ENCODE measurements at places on chromosomes 5 and 9.

DNA sequence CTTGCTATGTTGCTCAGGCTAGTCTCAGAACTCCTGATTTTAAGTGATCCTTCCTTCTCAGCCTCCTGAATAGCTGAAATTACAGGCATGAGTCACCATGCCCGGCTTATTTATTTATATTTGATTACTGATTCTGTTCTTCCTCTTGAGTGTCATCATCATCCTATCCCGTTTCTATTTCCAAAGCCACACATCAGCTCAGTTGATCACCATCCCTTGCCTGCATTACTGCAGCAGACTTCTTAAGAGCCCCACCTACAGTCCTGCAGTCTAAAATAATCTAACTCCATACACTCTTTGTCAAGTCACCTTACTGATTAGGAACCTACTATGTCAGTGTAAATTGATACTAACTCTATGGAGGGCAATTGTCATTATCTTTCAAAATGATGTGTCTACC is 138.9 kb upstream of the RAI14 start:
- DNase-seq, result no peak

GRCh38 chr5:138654281-138654867 is 79.2 kb upstream of the HSPA9 start:
- no peak for DNase-seq

GRCh38 chr5:31194468-31194813 is 955 bp downstream of the CDH6 start:
- no peak for DNase-seq

- no peak for DNase-seq
Measured at GRCh38 chr5:178797546-178798440, 62.0 kb upstream of the ZNF354B start.

DNA sequence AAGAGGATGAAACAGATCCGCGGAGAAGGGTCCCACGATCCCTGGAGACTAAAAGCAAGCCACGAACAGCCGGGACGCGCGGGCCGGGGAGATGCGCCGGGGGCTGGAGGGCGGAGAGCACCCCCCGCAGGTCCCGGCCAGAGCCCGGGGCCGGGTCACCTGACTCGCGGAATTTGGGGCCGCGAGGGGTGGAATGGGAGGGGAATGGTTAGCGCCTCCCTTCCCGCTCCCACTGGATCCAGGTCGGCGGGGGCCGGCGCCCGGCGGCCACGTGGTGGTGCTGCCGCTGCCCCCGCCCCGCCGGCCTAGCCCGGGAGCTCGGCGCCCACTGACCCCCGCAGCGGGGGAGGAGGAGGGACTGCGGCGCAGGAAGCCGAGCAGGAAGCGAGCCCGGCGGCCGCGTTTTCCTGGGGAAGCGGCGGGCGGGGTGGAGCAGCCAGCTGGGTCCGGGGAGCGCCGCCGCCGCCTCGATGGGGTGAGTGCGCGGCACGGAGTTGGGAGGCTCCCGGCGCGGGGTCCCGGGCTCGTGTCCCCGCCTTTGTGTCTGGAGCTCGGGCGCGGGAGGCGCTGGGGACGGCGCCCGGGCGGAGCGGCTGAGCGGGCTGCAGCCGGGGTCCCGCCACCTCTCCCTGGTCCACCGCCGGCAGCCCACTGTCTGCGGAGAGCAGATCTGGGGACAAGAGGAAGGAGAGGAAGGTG is at the start of gene RAI14:
Gene RAI14, plus strand, starts transcription at position 328 of the 699 bp plus-strand sequence. CDS start 30,592 bp downstream, outside the sequence.
- peak; percentile 74 for DNase-seq

DNA sequence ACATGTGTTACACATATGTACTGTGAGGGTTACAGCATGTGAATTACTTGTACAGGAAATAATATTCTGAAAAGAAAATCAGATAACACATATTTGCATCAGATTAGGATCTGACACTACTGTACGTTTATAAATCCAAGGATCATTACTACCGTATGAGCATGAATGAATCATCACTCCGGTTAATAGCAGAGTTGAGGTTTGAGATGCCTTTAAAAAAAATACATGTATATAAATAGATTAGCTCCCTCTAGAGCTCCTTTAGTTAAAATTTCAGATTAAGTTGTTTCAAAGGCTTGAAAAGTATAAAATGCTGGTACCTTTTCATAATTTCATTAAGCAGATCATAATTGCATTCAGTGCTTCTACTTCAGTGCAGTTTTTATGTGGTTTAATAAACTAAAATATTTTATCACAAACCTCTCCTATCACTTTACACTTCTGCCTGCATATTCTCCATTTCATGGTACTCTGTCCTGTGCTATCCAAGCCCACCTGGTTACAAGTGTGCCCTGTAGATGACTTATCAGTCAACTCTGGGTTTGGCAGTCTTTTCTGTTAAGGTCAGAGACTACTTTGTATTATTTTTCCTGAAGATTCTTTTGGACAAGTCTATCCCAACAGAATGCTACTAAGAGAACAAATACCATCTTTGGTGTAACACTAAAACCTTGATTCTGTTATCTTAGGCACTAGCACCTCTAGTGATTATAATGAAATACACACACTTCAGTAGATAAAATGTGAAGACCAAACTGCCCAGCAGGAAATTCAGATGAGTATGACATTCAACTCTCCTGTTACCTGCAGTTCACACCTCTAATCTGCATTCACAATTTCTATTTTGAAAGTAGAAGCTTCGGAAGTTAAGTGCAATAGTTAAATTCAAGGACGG is 48.0 kb upstream of the POU5F2 start:
- DNase-seq, result no peak

DNA sequence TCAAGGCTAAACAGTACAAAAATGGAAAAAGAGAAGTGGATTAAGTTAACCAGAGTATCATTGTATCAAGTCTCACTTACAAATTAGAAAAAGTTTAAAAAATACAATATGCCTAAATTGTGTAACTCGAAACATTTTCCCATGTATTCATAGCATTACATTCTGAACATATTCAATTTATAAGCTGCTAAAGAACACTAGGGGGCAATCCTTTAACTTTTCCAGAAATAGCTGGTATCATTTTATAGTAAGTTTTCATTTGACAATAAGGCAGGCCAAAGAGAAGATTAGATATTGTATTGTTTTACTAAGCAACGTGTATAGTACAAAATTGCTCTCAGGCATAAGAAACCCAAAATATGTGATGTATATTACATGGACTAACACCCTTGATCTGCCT is 234.6 kb downstream of the ADGRV1 start:
- DNase-seq, result no peak

- DNase-seq, result no peak
Measured at GRCh38 chr5:886036-886435, 6.6 kb downstream of the BRD9 start.

DNA sequence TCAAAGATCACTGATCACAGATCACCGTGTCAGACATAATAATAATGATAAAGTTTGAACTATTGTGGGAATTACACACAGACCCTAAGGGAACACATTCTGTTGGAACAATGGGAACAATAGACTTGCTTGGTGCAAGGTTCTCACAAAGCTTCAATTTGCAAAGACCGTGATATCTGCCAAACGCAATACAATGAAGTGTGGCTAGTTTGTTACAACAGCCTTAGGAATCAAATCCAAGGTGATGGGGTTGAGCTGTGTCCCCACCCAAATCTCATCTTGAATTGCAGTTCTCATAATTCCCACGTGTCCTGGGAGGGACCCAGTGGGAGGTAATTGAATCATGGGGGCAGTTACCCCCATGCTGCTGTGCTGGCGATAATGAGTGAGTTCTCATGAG is 20.8 kb downstream of the KYAT1 start:
- no peak for DNase-seq

GRCh38 chr9:14962193-14962882 is 52.1 kb upstream of the FREM1 start:
- no peak for DNase-seq

DNA sequence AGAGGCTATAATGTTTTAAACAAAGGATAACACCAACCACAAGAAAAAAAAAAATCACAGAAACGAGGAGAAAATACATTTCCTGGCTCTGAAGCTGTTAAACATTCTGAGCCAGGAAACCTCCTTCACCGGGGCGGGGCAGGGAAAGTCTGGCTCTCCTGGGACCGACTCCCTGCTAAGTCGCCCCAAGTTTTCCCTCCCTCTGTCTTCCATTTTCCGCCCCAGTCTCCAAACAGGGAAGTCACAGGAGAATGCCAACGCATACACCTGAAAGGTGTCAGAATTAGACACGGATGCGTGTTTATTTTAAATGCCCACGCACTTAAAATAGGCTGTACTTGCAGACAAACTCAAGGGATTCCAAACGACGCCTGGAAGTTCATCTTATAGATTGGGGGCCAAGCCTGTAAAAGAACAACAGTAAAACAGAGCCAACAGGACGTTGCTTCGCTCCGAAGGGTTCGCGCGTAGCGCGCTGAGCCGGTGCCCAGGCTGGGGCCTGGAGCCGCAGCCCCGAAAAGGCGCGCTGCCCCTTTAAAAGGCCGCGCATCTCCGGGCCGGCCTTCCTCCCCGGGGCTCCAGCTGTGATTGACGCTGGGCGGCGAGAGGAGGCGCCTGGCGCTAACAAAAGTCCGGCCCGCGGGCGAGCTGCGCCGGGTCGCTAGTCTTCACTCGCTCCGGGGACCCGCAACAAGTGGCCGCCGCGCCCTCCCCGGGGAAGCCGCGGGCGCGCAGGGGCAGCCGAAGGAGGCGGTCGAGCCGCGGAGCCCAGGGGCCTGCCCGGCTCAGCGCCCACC is at the start of gene FBXL7:
Gene FBXL7, plus strand, starts transcription at position 653 of the 797 bp plus-strand sequence.
- peak; percentile 62 for DNase-seq

- DNase-seq, result no peak
Measured at GRCh38 chr9:22142671-22143070, 133.6 kb upstream of the CDKN2B start.

DNA sequence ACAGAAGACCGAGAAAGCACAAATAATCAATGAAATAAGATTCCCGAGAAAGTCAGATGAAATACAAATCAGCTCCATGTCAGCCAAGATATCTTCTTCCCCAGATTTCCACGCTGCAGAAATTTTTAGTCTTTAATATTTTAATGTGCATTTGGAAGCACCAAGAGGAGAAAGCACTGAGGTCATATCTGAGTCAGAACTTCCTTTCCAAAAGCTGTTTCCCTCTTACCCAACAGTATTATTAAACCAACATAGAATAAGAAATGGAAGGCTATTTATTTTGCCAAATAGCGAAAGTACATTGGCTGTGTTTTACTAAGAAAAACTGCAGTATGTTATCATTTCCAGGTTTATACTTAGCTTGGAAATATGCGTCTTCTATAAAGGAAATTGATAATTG is 772.1 kb upstream of the CDH9 start:
- DNase-seq, result no peak
